ENCODE measurements at places on chromosomes 16 and 17.
A peak's percentile ranks its signal among the peaks of the same experiment; 100 is the strongest.

GRCh38 chr16:28191364-28191960 lies 20.3 kb downstream of the XPO6 start:
- no peak for DNase-seq

DNA sequence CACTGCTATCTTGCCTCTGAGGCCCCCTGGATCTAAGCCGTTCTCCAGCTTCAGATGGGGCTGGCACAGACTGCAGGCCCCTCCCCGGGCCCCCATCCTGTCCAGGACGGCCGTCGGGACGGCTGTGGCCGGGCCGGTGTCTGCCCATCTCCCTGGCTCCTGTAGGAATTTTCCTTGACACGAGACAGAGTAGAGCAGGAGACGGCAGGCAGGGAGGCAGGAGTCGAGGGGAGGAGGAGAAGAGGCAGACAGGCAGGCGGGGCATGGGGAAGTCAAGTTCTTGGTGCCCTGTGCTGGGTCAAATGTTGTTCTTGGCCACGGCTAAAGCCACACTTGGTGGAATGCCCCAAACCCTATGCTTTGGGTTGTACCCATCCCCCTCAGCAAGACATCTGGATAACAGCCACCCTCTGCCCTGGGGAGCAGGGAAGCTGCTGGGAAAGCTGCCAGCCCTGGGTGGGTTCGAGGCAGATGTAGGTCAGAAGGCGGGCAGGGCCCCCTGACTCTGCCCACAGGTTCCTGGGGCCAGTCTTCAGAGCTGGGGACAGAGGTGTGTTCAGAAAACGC lies 4.0 kb downstream of the C1QTNF1 start:
- DNase-seq, result no peak

DNA sequence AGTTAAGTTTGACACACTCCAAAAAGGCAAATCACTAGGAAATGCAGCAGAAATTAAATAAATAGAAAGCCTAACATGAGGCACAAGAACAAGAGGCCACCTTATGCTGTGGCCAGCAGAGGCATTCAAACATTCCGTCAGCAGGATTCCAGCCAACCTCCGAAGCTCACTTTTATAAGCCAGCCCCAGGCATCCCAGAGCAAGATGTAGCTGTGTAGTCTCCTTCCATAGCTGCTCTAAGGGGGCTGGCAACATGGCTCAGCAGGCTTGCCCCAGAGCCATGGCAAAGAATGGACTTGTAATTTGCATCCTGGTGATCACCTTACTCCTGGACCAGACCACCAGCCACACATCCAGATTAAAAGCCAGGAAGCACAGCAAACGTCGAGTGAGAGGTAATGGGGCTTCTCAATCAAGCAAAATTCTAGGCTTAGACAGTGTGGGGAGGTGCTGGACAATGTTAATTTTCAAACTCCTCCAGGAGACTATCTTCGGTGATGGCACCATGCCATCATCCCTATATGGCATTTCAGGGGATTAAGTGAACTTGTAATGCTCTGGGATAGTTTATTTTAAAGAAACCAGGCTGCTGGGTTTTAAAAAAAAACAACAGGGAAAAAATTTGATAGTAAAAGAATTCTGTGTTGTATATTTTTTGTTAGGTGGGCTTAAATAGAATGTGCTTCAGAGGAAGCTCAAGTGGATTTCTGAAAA lies at the start of gene CLEC3A:
TSS of gene CLEC3A (plus strand) at position 202 of the 714 bp plus-strand sequence. CDS start at position 281, 79 bp downstream.
- no peak for DNase-seq

- no peak for DNase-seq
Measured at GRCh38 chr17:37191219-37191618, 184.6 kb upstream of the C17orf78 start.

- no peak for DNase-seq
Measured at GRCh38 chr16:88459366-88460073, 6.4 kb downstream of the ZFPM1 start.

DNA sequence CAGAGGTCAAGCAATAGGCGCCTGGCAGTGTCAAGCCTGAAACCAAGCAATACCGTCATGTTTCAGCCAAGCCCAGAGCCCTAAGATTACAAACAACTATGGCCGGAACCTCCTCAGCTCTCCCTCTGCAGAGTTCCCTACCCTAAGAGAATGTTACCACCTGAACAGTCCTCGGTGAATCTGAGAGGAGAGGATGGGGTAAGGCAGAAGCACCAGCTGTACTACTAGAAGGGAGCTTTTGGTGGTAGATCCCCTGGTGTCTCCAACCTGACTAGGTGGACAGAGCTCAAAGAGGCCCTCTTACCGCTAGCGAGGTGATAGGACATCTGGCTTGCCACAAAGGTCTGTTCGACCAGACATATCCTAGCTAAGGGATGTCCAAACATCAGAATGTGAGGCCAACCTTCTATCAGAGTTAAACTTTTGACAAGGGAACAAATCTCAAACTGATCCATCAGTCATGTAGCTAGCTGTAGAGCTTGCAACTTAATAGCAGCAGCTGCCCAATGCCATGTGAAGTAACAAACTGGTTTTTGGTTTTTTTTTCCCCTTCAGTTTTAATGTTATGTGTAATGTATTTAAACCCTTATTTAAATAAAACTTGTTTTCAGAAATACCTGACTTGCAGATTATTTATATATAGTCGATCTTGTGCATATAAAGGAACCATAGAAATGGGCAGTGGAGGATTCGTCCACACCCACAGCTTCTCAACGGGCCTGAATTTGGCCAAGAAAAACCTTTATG lies 2.5 kb downstream of the EIF1 start:
- DNase-seq, result no peak

GRCh38 chr17:70011750-70012149 lies 63.3 kb upstream of the KCNJ16 start:
- no peak for DNase-seq

- DNase-seq, result no peak
Measured at GRCh38 chr16:146646-147045, 5.8 kb upstream of the HBZ start.

- no peak for DNase-seq
Measured at GRCh38 chr16:27514806-27515205, 34.9 kb downstream of the GTF3C1 start.

GRCh38 chr16:24966634-24967033 lies 48.5 kb downstream of the ARHGAP17 start:
- no peak for DNase-seq

GRCh38 chr16:23175651-23176050 lies 6.9 kb upstream of the SCNN1G start:
- no peak for DNase-seq

GRCh38 chr16:8885674-8886592 lies 3.8 kb downstream of the LITAFD start:
- no peak for DNase-seq

DNA sequence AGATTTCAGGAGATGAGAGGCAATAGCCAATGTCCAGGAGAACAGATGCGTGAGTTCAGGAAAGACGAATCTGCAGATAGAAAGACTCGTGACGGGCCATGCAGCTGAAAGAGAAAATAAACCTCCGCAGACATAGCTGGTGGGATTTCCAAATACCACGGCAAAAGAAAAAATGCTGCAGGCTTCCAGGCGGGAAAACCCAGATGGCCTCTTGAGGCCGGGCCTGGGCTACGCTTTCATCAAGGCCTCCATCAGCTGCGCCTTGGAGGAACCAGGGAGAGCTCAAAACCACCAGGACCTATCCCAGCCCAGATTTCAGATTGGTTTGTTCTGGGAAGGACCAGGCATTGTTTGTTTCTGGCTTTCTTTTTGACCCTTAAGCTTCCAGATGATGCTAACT lies 16.7 kb downstream of the CCDC40 start:
- no peak for DNase-seq

DNA sequence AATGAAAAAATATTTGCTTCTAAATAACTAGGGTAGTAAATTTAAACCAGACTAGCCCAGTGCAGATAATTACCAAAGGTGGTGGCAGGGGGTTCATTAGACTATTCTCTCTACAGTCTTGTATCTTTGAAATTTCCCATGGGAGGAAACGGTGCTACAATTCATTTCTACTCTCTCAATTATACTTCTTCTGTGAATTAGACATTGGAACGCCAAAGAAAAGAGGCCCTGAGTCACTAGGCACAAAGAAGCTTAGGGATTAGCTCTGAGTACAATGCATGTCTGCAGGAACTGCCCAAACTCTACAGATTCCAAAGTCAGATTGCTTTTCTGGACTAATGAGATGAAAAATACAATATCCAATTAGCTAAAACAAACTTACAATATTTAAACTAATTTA lies 30.7 kb upstream of the ARL6IP1 start:
- DNase-seq, result no peak

DNA sequence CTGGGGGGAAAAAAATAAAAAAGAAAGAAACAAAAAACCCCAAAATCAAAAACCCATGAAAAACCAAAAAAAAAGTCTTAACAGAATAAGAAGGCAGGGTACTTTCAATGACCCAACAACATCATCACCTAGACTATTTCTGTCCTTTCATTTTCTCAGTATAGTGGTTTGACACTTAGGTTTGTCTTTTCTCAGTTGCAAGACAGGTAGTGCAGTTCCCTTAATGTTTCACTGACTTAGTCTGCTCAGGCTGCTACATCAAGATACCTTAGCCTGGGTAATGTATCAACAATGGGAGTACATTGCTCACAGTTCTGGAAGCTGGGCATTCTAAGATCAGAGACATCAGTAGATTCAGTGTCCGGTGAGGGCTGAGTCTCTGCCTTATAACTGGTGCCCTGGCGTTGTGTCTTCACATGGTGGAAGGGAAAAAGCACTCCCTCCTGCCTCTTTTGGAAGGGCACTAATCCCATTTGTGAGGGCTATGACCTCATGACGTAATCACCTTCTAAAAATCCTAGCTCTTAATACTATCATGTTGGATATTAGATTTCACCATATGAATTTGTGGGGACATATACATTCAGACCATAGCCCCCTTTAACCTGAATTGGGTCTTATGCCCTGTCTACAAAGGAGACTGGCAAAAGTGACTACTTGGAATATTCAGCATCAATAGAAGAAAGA lies 362.3 kb upstream of the RBFOX1 start:
- no peak for DNase-seq

DNA sequence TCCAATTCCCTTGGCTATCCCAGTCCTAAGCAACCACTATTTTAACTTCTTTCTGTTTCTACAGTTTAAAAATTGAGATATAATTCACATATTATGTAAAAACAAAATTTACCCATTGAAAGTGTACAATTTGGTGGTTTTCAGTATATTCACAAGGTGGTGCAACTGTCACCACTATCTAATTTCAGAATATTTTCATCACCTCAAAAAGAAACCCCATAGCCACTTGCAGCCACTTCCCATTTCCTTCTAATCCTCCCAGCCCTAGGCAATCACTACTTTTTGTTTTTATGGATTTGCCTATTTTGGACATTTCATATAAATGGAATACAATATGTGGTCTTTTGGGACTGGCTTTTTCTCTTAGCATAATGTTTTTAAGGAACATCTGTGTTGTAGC lies 36.1 kb upstream of the NACA2 start:
- DNase-seq, result no peak

DNA sequence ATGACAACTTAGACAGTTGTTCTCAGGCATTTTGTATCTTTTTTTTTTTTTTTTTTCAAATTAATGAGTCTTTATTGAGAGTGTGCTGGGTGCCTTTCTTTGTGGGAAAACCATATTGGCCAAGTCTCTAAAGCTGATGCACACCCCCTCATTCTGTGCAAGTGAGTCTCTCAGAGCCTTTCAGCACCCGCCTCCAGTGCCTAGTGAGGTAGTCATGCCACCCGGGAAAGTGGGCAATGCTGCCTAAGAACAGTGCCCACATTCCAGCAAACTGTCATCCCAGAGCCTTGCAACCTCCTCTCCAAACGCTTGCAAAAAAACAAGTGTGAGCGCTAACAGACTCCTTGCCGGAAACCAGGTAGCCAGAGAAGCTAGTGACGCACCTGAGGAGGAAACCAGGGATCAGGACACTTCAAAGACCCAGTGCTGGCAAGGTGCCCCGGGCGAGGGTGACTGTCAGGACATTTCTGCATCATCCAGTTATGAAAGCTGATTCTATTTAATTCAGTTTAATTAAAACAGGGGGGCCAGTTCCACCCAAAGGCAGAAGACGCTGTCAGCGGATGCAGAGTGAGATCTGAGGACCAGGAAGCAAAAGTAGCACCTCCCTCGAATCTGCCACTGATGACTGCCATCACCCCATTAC lies 34.9 kb downstream of the SMARCE1 start:
- DNase-seq, result peak; percentile 45

GRCh38 chr17:27109346-27109745 lies 184.6 kb upstream of the WSB1 start:
- no peak for DNase-seq

DNA sequence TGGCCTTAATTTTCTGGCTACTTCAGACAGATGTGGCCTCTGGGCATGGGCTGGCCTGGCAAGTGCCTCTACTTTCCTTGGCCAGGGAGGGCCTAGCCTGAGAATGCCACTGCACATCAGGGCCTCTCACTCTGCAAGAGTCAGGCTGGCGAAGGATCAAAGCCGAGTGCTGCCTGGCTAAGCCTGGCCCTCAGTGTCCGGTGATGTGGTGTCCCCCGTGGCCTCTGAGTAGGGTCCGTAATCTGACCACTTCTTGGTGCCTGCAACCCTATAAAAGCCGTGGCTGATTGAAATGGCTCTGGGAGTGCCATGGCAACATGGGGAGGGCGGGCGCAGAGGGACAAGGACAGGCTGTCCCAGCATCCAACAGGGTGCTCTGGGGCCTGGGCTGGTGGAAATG lies 30.2 kb downstream of the TBX4 start:
- DNase-seq, result no peak

GRCh38 chr17:63741143-63741407 lies 524 bp downstream of the STRADA start:
- no peak for DNase-seq

- no peak for DNase-seq
Measured at GRCh38 chr16:77385481-77385880, 49.4 kb downstream of the ADAMTS18 start.

DNA sequence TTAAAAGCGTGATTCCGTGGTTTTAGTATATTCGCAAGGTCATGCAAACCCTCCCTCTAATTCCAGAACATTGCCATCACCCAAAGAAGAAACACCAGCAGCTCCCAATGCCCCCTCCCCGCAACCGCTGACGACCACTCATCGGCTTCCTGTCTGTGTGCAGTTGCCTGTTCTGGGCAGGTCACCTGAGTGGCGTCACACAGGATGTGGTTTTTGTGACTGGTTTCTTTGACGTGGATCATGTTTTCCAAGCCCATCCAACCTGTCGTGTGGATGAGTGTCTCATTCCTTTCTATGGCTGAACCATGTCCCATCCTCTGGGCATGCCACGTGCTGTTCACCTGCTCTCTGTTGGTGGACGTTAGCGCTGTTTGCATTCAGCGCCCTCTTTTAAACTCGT lies 8.2 kb upstream of the ATP2C2 start:
- DNase-seq, result no peak

DNA sequence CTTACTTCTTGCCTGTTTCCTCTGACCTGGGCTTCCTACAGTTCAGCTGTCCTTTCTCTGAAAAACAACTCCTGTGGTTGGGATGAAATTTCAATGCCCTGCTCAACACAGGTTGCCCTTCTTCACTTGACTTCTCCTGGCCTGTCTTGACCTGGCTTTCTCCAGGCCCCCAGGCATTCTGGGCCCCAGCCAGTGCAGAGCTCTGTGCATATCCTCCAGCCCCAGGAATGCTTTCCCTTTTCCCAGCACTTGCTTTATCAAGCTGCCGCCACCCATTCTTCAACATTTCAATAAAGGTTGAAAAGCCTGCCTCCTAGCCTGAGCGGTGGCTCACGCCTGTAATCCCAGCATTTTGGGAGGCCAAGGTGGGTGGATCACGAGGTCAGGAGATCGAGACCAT lies 10.8 kb downstream of the ODAD4 start:
- DNase-seq, result no peak

GRCh38 chr17:42456223-42457106 lies 2.2 kb upstream of the ATP6V0A1 start:
- no peak for DNase-seq

All from breast epithelium (tissue), 4 donors.